SW480 (cell line): ENCODE measurements at places on chromosomes 11 and 22.

GRCh38 chr22:25494774-25495173, 69.7 kb upstream of the GRK3 start:
- DNase-seq = no peak

GRCh38 chr22:17477391-17477833, 85.9 kb upstream of the SLC25A18 start:
- no peak for DNase-seq

- no peak for DNase-seq
Measured at GRCh38 chr11:85758480-85759039, 52.4 kb downstream of the SYTL2 start.

DNA sequence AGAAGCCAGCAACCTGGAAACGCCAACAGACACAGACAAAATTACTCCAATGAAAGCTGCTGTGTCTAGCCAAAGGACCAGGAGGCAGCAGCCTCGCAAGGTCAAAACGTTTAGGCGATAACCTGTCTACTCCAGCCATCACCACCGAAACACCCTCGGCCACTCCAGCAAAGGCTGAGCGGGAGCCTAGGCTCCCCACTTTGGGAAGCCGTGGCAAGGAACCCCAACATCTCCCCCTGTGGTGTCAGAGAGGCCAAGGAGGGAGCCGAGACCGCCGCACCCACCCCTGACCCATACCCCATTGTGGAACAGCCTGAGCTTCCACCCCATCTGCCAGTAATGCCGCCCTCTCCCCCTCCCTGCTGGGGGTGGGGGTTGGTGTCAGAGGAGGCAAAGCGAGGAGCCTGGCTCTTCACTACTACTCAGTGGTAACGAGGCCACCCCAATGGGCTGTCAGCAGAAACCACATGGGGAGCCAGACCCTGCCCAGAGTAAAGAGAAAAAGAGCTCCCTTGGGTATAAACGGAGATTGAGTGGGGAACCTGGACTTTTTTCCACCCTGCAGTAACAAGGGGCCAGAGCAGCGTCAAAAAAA, 33.9 kb upstream of the SEPTIN5 start:
- DNase-seq = no peak

DNA sequence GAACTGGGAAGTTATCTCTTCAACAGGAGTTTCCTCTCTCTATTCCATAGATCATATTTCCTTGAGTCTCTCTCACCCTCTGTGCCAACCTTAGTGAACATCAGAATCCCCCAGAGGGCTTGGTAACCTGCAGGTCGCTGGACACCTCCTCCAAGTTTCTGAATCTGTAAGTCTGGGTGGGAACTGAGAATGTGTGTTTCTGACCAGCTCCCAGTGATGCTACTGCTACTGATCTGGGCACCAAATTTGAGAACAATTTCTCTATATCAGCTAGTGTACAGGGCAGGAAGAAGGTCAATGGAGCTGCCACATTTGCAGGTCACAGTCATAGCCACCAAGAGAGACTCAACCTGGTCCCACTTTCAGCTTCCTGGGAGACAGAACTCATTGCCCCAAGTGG, 62.9 kb downstream of the RCN1 start:
- DNase-seq = no peak

DNA sequence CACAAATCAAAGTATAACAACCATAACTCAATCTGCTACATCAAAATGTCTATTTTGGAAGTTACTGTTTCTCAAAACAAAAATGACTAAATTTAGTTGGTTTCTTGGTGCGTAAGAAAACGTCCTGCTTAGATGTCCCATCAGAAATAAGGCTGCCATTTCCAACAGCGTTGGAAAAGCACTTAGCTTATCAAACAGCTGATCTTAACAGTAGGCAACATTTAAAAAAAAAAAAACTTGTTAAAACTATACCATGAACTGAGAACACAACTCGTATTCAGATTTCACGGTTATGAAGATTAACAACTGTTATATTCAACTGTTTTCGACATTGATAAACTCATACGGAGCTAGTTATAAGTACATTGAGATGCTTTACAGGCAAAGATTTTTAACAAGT, 2.4 kb downstream of the CEP57 start:
- DNase-seq = no peak
